Activated CD8-positive, alpha-beta memory T cell treated with anti-CD3 and anti-CD28 coated beads, Interleukin-2, amount 10 ng/mL, durations not matched to agents 7 days and 5 days (primary cell): ENCODE measurements at places on chromosomes 2 and 18. TPM values are rescaled to one million over a fixed set of nuclear protein-coding genes. Genes with fewer than 3 reads are reported as not detected.

The RESP18 gene
- not detected for total RNA-seq

The ZSCAN30 gene
- total RNA-seq, result 12.9 TPM

The DPP4 gene
- 106 TPM for total RNA-seq

The TCF23 gene
- total RNA-seq, result not detected

The CFAP65 gene
- not detected for total RNA-seq

The SNORC gene
- total RNA-seq, result 1.4 TPM

The DSG2 gene
- total RNA-seq, result 0.35 TPM

The PLEK gene
- 31.8 TPM for total RNA-seq

The TP53I3 gene
- total RNA-seq, result 3.6 TPM

The FSIP2 gene
- total RNA-seq, result 0.09 TPM

The AOX1 gene
- not detected for total RNA-seq

The PLGLB2 gene
- 2.7 TPM for total RNA-seq

The POTEC gene
- total RNA-seq, result not detected

The RAB6C gene
- not detected for total RNA-seq
